Stimulated activated CD4-positive, alpha-beta T cell treated with anti-CD3 and anti-CD28 coated beads, Interleukin-15, amount 100 ng/mL, for 1 hour (primary cell): ENCODE measurements at places on chromosomes 2 and 18.

GRCh38 chr2:168611091-168611490 is 155.0 kb downstream of the CERS6 start:
- no peak for DNase-seq

GRCh38 chr2:179017773-179018357 is 32.1 kb downstream of the CCDC141 start:
- no peak for DNase-seq

GRCh38 chr2:239938651-239939486 is 86.3 kb downstream of the NDUFA10 start:
- DNase-seq = no peak

DNA sequence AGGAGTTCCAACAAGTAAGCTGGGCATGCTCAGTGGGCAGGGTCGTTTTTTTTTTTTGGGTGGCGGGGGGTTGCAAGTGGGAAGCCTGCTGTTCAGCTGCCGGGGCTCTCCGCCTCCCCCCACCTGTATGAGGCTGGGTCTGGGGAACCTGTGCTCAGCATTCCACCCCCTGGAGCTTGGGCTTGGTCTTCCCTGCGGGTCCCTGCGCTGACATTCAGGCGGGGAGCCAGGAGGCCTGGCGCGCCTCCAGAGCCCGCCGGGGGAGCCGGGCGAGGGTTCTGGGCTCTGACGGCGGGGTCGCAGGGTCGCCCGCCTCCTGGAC is 822 bp upstream of the GPD2 start:
- no peak for DNase-seq

DNA sequence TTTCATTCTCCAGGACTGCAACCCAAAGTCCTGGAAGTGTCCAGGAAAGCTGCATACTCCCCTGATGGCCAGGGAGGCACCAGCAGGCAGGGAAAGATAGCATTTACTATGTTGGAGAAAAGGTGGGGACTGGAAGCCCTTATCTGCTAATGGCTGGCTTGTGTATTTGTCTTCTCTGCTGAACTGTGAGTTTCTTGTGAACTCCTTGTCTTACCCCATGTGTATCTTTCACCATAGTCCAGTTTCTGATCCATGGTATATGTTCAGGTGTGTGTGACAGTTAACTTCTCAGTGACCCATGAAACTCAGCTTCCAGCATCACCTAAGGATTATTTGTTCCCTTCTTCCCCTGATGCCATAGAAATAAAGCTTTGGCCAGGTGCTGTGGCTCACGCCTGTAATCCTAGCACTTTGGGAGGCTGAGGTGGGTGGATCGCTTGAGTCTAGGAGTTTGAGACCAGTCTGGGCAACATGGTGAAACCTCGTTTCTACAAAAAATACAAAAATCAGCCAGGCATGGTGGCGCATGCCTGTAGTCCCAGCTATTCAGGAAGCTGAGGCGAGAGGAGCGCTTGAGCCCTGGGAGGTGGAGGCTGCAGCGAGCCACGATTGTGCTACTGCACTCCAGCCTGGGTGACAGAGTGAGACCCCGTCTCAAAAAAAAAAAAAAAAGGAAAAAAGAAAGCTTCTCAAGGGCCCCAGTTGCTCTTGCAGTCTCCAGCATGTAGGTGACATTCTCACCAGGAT is 112.8 kb upstream of the MAP4K3 start:
- DNase-seq = no peak

DNA sequence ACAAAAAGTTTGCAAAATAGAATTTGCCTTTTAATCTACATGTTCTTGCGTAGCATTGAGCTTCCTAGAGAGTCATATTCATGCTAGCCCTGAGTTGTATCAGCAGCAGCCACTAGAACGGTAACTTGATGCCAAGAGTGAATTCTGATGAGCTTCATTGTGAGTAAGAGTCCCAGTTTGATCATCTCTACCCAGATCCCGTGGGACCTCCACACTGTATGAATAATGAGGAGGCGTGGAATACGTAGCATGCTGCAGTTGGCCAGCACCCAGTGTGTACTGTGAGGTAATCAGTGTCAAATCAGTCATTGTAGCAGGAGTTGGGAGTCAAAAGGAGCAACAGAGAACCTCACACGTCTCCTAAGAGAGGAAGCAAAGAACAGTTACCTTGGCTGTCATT is 197.9 kb downstream of the NEDD4L start:
- no peak for DNase-seq

DNA sequence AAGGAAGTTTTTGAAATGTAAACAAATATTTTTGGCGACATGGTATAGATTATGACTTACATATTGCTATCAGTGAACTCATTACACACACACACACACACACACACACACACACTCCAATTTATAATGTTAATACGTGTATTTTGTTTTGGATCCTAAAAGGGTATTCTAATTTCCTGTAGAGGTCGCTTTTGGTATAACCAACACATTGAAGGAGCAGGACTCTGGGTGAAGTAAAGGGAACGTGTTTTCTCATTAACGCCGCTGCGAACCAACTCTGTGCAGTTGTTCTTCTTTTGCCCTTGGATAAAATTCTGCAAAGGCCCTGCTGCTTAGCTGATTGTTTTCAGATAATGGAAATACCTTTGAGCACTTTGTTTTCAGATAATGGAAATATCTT is 190.4 kb downstream of the PMAIP1 start:
- DNase-seq = no peak

DNA sequence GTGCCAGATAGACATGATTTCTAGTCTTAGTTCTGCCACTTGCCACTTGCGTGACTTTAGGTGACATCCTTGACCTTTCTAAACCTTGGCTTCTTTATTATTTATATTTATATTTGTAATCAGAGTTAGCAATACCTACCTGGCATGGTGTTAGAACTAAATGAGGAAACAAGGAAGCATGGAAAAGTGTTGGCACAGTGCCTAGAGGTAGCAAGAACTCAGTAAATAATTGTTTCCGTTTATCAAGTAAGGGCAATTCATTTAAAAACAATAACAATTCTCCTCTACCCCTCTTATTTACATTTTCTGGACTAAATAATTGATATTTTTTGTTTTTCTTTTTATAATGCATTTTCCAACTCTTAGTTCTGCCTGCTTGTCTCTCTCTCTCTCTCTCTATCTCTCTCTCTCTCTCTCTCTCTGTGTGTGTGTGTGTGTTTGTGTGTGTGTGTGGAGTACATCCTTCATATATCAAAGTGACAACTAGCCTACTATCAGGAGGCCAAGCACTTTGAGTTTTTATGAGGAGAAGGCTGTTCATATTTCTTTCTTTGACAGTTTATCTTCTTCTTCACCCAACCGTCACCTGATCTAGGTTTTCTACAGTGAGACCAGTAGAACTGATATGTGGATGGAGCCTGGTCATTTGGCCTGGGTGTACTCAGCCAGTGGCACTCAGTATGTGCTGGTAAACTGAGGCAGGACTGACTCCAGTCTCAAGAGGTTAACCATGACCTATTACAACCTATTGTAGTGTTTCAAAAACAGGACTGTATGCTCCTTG is 134.5 kb downstream of the LRRTM1 start:
- DNase-seq = no peak

DNA sequence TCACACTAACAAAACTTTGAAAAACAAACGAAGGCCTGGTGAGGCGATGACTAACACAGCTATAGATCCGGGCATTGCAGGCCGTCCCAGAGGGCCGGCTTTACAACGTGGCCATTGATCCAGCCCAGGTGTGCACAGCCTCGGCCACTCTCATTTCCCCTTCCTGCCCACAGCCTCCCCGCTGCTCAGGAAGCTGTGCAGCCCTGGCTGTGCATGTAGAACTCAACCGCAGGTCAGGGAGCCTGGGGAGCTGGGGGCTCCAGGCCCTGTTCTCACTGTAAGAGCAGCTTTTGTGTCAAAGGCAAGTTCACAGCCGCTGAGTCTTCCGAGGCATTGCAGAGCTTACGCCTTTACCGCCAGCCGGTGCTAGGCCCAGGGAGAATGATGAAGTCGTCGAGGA is 87.2 kb downstream of the LONRF2 start:
- DNase-seq = no peak

DNA sequence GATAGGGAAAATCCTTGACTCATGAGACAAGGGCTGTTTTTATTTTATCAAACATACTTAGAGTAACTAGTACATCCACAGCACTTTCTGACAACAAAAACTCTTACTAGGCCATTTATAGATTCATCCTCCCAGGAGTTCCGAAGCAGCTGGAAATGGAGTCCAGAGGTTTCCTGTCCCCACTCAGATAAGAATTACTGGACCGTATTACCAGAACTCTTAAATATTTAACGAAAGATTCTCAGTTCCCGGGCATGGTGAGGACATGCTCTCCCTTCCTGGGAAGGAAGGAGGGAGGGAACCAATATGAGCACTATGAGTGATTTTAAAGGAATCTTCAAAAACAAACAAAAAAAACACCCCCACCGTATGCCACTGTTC is 41.2 kb downstream of the AKAIN1 start:
- DNase-seq = no peak
